ENCODE measurements at places on chromosomes 12 and 14. TPM values are rescaled to one million over a fixed set of nuclear protein-coding genes. Genes with fewer than 3 reads are reported as not detected.

RIN3 gene
- 30.3 TPM for total RNA-seq

GPR162 gene
- 9.4 TPM for total RNA-seq

TAS2R19 gene
- not detected for total RNA-seq

ACOT6 gene
- not detected for total RNA-seq

KLHDC1 gene
- not detected for total RNA-seq

GDF3 gene
- not detected for total RNA-seq

SLCO1C1 gene
- not detected for total RNA-seq
